ENCODE measurements at places on chromosomes 3 and 15.

DNA sequence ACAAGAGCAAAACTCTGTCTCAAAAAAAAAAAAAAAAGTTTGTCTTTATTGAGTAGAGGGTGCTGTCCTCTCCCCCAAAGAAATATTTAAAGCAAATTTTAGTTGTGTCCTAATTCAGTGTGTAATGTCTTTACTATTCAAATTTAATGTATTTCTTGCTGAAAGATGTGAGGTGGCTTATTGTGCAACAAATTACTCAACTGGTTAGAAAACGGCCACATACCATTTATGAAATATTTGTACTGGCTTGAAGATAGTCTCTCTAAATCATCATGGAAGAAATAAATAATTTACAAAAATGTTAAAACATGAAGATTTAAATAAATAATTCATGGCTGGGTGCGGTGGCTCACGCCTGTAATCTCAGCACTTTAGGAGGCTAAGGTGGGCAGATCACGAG, 63.0 kb downstream of the SLTM start:
- DNase-seq = no peak

DNA sequence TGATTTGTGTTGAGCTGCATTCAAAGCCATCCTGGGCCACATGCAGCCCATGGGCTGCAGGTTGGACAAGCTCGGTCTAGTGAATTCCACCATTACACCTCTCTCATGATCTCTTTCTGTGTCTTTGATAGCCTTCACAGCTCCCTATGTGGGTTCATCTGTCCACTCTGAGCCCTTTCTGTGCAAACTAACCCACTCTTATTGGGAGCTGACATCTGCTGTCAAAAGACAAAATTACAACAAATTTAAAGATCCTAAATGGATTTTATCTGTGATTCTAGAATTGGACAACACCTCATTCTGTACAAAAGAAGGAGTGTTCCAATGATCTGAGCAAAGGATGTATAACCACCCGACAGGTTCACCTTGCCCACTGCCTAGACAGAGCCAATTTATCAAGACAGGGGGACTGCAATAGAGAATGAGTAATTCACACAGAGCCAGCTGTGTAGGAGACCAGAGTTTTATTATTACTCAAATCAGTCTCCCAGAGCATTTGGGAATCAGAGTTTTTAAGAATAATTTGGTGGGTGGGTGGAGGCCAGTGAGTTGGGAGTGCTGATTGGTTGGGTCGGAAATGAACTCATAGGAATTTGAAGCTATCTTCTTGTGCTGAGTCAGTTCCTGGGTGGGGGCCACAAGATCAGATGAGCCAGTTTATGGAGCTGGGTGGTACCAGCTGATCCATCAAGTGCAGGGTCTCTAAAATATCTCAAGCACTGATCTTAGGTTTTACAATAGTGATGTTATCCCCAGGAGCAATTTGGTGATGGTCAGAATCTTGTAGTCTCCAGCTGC, 2.6 kb upstream of the XYLB start:
- no peak for DNase-seq

GRCh38 chr3:23611737-23612295, 193.9 kb upstream of the UBE2E1 start:
- DNase-seq = no peak

DNA sequence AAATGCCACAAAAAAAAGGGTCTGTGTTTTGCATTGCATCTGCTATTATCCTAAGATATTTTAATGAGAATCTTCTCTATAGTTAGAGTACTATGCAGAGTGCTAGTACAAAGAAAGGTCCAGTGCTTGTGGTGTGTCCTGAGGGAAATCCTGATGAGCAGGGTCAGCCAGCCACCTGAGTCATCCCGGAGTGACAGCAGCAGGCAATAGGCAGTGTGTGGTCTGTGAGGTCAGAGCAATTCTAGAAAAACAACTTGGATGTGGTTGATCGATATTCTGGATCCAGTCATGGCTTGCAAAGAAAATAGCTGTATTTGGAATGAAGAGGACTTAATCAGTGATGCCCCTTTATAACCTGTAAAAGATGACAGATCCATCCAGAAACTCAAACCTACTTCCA, 119.2 kb downstream of the CTNNB1 start:
- DNase-seq = no peak

DNA sequence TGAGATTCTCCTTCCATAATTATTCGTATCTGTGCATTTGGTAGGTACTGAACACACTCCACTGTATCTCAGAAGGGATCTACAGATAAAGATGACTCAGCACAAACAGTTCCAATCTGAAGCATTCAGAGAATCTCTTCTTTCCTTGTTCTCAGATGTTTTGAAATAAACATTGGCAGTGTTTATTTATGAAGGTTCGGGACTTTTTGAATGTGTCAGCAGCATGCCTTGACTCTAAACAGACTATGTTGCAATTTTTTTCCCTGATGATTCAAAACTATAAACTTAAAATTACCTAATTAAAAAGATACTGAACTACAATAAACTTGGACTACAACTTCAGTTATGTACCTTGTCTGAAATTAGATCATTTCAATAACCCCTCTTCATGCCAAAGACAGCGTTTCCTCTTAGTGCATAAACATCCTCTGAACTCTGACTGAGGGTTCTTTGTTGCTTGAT, 612.9 kb upstream of the TBL1XR1 start:
- no peak for DNase-seq

DNA sequence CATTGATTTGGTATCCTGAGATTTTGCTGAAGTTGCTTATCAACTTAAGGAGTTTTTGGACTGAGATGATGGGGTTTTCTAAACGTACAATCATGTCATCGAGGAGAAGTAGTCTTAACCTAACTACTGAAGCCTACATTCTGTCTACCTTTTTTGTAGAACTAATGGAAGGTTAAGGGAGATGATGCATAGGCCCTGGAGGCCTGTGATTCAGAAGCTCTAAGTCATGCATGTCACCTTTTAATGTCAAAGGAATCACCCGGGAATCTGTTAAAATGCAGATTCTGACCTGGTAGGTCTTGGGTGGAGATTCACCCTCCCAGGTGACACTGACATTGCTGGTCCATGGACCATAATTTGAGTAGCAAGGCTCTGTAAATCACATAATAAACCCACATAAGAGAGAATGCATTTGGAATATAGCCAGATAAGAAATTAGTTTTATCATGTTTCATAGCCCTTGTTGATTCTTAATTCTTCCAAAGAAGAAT, 64.9 kb downstream of the GHSR start:
- no peak for DNase-seq

- no peak for DNase-seq
Observed at GRCh38 chr3:187565701-187566100, 104.5 kb downstream of the SST start.

DNA sequence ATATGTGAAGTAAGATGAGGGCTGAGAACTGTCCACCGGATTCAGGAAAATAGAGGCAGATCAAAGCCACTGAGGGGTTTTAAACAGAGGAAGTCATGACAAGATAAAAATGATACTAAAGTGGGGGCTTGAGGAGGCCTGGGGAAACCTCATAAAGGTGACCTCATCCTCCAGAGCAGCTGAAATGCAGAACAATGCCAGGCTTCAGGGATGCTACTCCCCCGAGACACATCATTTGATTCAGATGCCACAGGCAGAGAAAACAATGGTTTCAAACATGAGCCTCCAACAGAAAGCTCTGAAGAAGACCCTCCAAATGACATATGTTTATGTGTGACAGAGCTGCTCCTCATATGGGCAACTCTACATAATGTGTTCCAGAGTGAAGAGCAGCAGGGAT, 6.4 kb downstream of the CFAP20DC start:
- DNase-seq = no peak

DNA sequence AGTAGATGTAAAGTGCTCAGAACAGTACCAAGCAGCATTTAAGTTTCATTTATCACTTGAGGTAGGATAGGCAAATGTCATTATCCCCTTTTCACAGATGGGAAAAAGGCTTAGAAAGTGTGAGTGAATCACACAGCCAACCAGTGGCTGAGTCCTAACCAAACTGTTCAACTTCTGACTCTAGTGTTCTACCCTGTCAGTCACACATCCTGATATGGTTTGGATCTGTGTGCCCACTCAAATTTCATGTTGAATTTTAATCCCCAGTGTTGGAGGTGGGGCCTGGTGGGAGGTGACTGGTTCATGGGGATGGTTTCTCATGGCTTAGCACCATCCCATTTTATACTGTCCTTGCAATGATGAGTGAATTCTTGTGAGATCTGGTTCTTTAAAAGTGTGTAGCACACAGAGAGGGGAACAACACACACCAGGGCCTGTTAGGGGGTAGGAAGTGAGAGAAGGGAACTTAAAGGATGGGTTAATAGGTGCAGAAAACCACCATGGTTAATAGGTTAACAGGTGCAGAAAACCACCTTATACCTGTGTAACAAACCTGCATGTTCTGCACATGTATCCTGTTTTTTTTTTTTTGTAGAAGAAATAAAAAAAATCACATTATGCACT, 304.7 kb downstream of the SUCLG2 start:
- no peak for DNase-seq

DNA sequence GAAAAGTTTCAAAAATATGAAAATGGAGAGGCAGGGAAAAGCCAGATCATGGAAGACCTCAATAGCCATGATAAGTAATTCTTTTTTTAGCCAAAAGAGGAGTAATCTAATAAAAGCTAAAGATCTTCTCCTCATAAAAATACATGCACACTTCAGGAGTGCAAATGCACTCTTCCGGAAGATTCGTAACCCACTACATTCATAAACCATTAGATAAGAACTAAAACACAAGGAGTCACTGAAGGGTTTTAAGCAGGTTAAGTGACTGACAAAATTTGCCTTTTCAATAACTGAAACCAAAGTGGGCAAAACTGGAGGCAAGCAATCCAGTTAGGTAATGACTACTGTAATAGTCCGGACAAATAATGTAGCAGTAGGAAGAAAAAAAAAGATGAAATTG, 46.0 kb downstream of the UBE3A start:
- no peak for DNase-seq

- DNase-seq = peak; percentile 5
Observed at GRCh38 chr15:89332446-89332845, 2.2 kb downstream of the POLG start.

DNA sequence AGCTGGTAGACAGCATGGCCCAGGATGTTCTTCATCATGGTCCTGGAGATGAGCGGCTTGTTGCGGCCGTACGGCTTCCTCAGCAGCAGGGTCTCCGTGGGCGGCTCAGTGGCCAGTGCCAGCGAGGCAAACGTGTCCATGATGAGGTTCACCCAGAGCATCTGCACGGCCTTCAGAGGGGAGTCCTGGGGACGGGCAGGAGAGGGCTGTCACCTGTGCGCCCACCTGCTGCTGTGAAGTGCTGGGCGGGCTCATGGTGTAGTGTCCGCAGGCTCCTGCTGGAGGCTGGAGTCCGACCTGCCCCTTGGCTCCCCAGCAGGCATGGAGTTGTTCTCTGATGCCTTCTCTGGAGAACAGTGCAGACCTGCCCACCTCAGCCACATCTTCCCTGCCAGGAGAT, 21.9 kb upstream of the SEC13 start:
- no peak for DNase-seq

- DNase-seq = no peak
Observed at GRCh38 chr15:87998630-87999029, 257.9 kb downstream of the NTRK3 start.

DNA sequence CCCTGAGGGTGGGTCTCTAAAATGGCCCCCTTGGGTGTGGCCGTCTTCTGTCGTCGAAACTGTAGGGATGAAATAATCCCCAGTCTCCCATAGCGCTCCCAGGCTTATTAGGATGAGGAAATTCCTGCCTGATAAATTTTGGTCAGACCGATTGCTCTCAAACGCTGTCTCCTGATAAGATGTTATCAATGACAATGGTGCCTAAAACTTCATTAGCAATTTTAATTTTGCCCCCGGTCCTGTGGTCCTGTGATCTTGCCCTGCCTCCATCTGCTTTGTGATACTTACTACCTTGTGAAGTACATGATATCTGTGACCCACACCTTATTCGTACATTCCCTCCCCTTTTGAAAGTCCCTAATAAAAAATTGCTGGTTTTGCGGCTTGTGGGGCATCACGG, 5.1 kb upstream of the RAB7A start:
- DNase-seq = no peak

All from effector CD8-positive, alpha-beta T cell (primary cell).